ENCODE measurements at places on chromosomes 16 and 17. TPM values are rescaled to one million over a fixed set of nuclear protein-coding genes. Genes with fewer than 3 reads are reported as not detected.

DNA sequence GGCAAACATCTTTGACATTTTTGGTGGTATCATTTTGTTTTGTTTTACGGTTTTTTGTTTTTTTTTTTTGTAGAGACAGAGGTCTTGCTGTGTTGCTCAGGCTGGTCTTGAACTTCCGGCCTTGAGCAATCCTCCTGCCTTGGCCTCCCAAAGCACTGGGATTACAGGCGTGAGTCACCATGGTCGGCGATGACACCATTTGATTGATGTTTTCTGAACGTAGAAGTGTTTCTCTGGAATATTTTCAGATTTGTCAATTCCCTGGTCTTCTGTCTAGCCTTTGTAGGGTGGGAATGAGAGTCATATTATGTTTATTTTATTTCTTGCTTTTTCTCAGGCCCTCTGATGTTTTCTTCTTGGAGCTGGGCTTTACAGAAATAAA lies 32.2 kb upstream of the BRD7 start:
- no peak for DNase-seq

GOT2 gene
- total RNA-seq = 310 TPM

CCL8 gene
- total RNA-seq = 0.24 TPM

DNA sequence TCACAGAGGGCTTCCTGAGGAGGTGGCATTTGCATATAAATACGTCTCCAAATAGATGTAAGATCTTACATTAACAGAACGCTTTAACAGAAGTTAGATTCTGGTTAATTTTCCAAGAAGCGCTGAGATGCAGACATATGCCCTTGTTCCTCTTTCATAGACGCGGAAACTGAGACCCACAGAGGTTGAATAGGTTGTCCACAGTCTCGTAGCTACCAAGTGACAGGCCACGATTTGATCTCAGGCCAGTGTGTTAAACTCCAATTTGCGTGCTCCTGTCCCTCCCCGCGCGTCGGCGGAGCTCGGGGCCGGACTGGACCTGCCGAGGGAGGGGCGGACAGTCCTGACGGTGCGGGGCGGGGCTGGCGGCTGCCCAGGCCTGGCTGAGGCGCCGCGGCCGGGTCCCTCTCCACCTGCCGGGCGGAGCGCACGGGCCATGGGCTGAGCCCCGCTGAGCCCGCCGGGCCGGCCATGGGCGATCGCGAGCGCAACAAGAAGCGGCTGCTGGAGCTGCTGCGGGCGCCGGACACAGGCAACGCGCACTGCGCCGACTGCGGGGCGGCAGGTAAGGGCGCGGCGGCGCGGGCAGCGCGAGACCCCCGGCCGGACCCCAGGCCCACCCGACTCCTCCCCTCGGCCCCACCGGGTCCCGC lies at the start of gene ADAP2:
Gene ADAP2 (plus strand): TSS at position 402 of the 653 bp plus-strand sequence. CDS start 70 bp downstream, at position 472.
- DNase-seq = peak; percentile 55

DNA sequence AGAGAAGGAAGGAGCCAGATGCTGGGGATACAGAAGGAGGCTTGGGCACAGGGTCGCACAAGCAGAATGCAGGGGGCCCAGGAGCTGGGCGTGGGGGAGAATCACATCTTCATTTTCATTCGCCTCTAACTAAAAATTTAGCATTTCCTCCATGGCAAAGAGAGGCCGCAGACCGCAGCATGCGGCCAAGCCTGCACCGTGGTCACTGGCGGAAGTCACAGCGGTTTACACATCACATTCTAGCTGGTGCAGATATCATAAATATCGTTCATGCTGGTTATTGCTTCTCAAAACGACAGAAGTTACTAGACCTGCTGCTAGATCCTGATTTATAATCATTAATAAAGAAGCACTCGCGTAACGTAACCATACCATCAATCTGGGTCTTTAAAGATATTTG lies 162.0 kb downstream of the NTN1 start:
- DNase-seq = no peak

ZNRF1 gene
- 19.6 TPM for total RNA-seq

DNA sequence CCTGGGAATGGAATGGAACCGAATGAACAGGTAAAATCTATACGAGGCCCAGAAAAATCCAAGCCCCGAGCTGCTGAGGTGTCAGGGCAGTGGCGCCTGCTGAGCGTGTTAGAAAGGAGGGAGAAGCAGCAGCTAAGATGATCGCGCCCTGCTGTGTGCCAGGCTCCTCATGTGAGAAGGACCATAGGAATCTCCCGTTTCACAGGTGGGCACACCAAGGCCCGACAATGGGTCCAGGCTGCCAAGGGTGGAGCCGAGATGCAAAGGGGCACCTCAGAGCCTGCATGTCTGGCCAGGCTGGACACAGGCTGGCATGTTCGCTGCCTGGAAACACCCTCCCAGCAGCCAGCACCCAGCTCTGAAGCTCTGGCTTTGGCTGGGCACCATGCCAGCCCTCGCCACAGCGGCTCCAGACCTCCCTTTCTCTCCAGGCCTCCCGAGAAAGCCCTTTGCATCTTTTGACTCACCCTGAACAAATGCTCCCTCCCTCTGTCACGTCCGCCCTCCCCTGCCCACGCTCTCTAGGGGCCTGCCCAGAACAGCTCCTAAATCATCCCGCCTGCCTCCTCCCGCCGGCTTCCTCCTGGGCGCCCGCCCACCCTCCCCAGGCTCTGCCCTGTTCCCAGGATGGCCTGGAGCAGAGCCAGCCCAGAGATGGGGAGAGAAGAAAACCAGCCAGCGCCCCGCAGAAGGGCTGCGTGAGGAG lies 217.8 kb upstream of the GSE1 start:
- DNase-seq = peak; percentile 92

GRCh38 chr16:13829697-13830299 lies 90.2 kb upstream of the ERCC4 start:
- no peak for DNase-seq

GRCh38 chr16:67169011-67169451 lies 1.3 kb upstream of the NOL3 start:
- peak; percentile 50 for DNase-seq

STH gene
- not detected for total RNA-seq

GAS2L2 gene
- total RNA-seq = 0.09 TPM

GRCh38 chr17:31917065-31917529 lies 15.6 kb upstream of the UTP6 start:
- DNase-seq = no peak

DNA sequence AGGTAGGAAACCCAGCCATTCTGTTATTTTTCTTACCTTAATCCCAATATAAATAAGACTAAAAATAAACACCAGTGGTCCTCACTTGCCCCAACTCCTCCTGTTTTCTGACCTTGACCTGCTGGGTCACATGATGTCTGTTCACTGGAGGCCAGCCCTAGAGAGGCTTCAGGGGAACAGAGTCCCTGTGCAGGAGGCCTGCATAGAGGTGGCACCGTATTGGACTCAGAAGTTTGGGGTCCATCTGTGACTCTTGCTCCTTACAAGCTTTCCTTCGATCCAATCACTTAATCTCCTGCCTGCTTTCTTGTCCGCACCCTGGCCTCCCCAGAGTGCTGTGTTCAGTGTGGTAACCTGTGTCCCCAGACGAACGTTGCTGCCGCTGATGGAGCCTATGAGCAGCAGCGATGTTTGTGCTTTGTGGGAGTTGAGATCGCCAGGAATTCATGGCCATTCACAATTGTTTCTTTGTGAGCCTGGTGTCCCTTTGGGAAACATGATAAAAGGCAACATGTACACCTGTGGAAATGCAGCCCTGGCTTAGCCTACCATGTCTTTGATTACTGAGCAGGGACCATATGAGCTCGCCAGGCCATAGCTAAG lies 4.7 kb downstream of the IGSF6 start:
- no peak for DNase-seq

- no peak for DNase-seq
Measured at GRCh38 chr17:278676-279059, 73.9 kb downstream of the RPH3AL start.

DNA sequence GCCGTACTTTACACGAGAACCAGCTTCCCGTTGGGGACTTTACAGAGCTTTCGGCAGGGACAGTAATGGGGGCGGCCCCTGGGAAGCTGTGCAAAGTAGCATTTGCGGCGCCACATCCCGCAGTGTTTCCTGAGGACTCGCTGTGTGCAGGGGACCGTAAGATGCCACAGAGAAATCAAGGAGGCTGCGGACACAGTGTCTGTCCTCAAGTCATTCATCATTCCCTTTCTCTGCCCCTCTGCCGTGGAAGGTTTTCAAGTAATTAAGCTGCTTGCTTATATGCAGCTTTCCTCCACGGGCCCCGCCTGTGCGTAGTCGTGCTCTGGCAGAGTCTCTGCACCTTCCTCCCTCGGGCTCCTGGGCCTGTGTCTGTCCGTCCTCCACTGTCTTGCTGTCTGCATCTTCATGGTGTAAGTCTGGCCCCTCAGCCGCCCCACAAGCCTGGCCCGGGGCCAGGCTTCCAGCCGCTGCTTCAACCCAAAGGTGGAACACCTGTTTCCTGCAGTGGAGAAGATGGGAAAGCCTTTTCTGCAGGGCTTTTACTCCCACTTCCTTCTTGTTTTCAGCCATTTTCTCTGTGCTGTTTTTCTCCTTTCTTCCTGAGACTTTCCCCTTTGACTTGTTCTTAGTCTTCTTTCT lies 216.9 kb upstream of the CHMP6 start:
- no peak for DNase-seq

RNF227 gene
- total RNA-seq = 2.1 TPM

HBM gene
- not detected for total RNA-seq

DNA sequence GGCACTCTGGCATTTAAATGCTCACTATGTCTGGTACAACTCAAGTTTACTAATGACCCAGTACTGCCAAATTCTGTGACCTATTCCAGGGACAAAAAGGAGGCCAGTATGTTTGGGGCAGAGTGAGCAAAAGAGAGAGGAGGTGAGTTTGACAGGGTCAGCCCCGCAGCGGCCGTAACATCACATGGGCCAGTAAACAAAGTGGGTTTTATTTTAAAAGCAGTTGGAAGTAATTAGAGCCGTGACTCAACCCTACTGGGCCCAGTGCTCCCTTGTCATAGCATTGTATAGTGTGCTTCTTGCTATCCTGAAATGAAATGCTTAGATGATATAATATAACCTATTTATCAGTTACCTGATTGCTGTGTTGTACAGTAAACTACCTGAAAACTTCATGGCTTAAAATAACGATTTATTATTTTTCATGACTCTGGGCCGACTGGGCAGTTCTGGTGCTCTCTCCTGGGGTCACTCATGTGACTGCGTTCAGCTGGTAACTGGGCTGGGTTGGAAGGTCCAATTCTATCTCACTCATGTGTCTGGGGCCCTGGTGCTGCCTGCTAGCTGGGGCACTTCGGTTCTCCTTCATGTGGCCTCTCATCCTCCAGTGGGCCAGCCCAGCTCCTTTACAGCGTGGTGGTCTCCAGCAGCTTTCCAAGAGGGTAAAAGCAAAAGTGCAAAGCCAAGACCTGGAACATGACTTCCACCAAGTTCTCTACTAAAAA lies 27.4 kb downstream of the IQCK start:
- no peak for DNase-seq

DNA sequence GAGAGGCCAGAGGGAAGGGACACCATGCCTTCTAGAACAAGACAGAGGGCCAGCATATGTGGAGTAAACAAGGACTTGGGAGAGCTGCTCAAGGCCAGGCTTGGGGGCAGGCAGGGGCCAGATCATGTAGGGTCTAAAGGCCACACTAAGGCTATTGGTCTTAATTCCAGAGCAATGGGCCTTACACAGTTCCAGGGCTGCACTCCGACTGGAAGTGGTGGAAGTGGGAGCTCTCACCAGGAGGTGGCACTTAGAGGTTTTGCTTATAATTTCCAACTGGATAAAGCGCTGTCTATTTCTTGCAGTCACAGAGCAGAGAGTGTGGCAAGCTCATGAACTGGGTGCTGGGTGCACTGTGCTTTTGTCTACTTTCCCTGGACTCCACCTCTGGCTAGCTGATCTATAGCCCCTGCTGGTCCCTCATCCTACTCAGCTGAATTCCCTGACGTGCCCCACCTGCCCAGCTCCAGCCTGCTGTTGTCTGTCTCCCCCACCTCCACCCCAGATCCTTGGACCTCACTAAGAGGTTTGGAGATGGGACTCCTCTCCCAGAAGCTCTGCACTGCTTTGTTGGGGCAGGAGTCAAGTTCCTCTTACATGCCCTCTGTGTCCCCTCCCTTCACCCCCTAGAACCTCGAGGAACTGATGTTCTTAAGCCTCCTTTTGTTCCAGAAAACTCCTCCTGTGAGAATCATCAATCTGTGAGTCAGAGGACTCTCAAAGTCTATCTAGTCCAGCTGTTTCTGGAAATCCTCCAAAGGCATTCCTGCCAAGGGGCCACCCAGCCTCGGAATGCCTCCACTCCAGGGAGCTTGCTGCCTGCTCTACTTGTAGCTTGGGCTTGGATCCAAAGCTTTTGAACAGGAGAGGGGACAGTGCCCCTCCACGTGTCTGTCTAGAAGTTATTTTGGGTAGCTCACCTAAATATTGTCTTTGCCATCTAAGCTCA lies 48.1 kb upstream of the KSR1 start:
- DNase-seq = no peak

DNA sequence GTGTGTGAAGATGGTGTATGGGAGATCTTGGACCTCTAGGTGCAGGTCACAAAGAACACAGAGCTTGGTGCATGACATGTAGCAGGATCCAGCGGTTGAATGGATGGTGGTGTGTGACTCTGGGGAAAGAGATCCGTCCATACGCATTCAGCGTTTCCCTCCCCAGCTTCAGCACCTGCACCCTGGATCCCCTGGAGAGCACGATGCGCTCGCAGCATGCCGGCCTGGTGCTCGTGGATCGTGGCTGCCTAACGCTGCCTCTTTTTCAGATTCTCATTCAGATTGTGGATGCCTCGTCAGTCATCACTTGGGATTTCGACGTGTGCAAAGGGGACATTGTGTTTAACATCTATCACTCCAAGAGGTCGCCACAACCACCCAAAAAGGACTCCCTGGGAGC lies 70.9 kb downstream of the SEC14L1 start:
- DNase-seq = no peak

DNA sequence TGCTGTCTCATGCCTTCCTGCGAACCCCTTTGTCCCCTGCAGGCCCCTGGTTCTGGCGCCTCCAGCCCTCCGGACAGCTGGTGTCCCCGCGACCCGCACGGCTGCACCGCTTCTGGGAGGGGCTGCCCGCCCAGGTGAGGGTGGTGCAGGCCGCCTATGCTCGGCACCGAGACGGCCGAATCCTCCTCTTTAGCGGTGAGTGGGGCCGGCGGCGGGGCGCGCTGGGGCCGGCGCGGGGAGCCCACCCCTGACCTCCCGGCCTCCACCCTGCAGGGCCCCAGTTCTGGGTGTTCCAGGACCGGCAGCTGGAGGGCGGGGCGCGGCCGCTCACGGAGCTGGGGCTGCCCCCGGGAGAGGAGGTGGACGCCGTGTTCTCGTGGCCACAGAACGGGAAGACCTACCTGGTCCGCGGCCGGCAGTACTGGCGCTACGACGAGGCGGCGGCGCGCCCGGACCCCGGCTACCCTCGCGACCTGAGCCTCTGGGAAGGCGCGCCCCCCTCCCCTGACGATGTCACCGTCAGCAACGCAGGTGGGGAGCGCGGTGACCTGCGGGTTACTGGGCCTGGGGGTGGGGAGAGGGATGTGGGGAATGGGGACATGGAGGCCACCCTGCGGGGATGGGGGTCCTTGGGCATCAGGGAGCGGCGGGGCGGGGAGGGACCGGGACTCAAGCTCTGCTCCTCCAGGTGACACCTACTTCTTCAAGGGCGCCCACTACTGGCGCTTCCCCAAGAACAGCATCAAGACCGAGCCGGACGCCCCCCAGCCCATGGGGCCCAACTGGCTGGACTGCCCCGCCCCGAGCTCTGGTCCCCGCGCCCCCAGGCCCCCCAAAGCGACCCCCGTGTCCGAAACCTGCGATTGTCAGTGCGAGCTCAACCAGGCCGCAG lies 7.1 kb upstream of the IL32 start:
- peak; percentile 82 for DNase-seq

Data from right cardiac atrium (tissue), 5 donors.